Breast epithelium (tissue), 4 donors: ENCODE measurements at places on chromosomes 16 and 17. TPM values are rescaled to one million over a fixed set of nuclear protein-coding genes. Genes with fewer than 3 reads are reported as not detected.

The BORCS6 gene
- 10.8 TPM for total RNA-seq

The KARS1 gene
- total RNA-seq = 135 TPM

The ALOX12 gene
- not detected for total RNA-seq

DNA sequence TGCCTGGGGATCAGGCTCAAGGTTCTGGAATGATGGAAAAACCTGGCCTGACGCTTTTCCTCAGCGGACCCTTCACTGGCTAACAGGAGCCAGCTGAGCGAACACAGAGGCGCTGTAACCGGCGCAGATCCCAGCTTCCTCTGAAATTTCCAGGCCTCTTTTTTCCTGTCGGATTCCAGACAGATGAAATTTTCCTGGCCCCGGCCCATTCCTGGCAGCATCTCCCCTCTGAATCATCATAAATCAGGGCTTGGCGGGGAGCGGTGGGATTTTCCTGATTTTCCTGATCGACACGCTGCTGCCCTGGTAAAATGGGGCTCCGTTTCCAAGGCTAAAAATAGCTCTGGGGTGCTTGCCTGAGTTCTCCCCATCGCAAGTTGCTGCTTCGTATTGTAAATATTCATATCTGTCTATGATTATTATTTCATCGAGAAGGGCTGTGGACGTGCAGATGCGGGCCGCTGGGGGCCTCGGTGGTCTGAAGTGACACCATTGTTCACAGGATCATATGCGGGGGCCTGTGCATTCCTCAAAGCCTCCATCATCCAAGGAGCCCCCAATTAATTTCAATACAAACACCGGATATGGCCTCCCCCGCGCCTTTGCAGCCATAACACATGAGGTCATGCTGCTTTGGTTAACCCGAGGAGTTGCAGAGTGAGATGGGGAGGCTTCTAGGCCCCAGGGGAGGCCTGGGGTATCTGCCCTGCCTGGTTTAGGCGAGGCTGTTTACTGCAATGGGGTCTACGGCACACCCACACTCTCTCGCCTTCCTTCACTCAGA is 45.8 kb upstream of the ETV4 start:
- H3K4me3 ChIP-seq = peak overlapping the region; percentile 49
- H3K4me1 ChIP-seq = peaks cover 4% of the 10 kb centered on the region
- no peaks in the 10 kb centered on the region for H3K36me3 ChIP-seq
- H3K27me3 ChIP-seq = no peaks in the 10 kb centered on the region
- H3K27ac ChIP-seq = peak overlapping the region; percentile 71
- peak; percentile 35 for DNase-seq

DNA sequence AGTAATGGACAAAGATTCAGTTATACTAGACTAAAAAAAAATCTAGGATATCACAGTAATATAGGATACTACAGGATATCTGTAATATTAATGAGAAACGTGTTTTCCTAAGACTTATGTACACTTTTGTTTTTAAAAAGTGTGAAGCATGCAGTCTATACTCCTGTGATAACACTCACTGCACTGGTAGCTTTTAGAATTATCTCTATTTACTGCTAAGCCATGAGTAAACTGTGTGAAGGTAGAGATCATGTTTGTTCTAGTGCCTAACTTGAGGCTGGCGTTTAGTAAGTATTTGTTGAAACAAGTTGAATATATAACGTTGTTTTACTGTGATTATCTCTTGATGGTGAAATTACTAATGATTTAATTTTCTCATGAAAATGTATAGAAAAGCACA is 23.9 kb downstream of the RPA1 start:
- no peak for DNase-seq
- H3K27me3 ChIP-seq = no peaks in the 10 kb centered on the region
- H3K27ac ChIP-seq = no peak overlapping the region
- no peaks in the 10 kb centered on the region for H3K4me1 ChIP-seq
- H3K4me3 ChIP-seq = no peak overlapping the region
- H3K36me3 ChIP-seq = no peaks in the 10 kb centered on the region

- DNase-seq = no peak
- H3K4me1 ChIP-seq = no peaks in the 10 kb centered on the region
- no peak overlapping the region for H3K4me3 ChIP-seq
- no peaks in the 10 kb centered on the region for H3K36me3 ChIP-seq
These were observed 10.2 kb upstream of the OGFOD3 start for GRCh38 chr17:82428546-82428945.

DNA sequence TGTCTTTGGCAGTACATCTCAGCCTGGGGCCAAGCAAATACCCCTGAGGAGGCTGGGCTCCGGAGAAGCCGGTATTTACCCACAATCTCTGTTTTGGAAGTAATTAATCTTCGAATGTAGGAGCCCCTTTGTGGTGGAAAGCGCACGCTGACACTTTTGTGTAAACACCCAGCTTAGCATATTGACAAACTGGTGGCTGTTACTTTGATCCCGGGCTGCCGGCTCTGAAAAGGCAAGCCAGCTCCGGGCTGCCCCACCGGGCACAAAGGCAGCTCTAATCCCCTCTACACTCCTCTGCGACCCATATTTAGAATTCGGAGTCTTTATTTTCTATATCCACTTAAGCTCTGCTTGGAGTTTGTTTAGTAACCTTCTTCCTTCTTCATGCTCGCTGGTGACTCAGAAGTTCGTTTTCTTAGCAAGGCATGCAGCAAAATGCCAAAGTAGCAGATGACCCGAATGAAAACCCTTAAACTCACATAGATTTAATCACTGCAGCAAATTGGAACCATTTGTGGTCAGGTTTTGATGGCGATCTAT is 144.0 kb upstream of the IRX3 start:
- H3K4me1 ChIP-seq = no peaks in the 10 kb centered on the region
- no peaks in the 10 kb centered on the region for H3K27me3 ChIP-seq
- no peaks in the 10 kb centered on the region for H3K36me3 ChIP-seq
- peak overlapping the region; percentile 11 for H3K4me3 ChIP-seq

DNA sequence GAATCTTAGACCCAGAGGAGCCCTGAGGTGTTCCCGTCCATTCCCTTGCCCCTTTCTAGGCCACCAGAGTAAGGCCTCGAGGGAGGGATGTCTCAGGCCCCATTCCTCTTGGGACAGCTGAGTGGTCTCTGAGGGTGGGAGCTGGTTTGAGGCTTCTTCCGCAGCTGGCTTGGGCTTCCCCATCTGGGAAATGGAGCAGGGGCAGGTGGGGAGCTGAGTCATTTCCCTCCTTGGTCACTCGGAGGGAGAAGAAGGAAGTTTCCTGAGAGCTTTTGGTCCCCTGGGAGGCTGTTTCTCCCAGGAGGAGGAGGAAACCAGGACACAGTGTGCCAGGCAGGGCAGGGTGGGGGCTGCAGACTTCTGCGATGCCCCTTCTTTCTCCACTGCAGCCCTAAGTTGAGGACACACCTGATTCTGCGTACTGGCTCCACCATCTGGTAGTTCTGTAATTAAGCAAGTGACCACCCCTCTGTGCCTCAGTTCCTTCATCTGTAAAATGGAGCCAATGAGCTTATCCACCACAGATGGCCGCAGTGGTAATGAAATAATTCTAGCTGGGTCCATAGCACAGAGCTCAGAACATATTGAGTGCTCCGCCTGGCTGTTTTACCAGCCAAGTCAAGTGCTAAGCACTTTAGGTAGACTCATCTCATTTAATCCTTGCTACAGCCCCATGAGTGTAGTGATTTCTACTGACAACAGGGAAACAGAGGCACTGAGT is 1.6 kb upstream of the KCNJ12 start:
- no peaks in the 10 kb centered on the region for H3K27me3 ChIP-seq
- H3K36me3 ChIP-seq = no peaks in the 10 kb centered on the region
- no peak overlapping the region for H3K27ac ChIP-seq
- no peak for DNase-seq

GRCh38 chr16:13436641-13437412 is 483.1 kb upstream of the ERCC4 start:
- no peaks in the 10 kb centered on the region for H3K36me3 ChIP-seq
- H3K27me3 ChIP-seq = no peaks in the 10 kb centered on the region
- no peak for DNase-seq
- H3K4me3 ChIP-seq = no peak overlapping the region
- no peak overlapping the region for H3K27ac ChIP-seq
